ENCODE measurements at places on chromosomes 12 and 14.

GRCh38 chr12:115354007-115354890 is 670.3 kb upstream of the TBX3 start:
- DNase-seq, result no peak

- DNase-seq, result no peak
Observed at GRCh38 chr12:125434936-125435443, 369.8 kb downstream of the AACS start.

- no peak for DNase-seq
Observed at GRCh38 chr12:12191008-12191407, 75.8 kb downstream of the LRP6 start.

DNA sequence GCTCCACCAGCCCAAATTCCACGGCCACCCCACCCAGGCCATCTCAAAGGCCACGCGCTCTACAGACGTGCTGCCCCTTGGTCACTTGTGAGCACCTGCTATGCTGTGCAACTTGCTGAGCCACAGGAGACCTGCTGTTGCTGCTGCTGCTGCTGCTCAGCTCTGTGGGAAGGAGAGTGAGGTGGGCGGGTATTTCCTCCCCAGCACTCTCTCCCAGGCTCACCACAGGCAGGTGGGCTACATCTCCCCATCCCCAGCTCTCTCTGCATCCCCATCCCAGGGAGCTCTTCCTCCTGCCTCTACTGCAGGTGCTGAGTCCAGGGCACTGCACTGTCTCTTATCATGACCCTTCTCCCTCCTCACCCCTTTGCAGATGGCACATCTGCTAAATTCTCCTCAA is 306.9 kb downstream of the BCL11B start:
- DNase-seq, result no peak

GRCh38 chr14:103144085-103144484 is 20.8 kb downstream of the TNFAIP2 start:
- no peak for DNase-seq

DNA sequence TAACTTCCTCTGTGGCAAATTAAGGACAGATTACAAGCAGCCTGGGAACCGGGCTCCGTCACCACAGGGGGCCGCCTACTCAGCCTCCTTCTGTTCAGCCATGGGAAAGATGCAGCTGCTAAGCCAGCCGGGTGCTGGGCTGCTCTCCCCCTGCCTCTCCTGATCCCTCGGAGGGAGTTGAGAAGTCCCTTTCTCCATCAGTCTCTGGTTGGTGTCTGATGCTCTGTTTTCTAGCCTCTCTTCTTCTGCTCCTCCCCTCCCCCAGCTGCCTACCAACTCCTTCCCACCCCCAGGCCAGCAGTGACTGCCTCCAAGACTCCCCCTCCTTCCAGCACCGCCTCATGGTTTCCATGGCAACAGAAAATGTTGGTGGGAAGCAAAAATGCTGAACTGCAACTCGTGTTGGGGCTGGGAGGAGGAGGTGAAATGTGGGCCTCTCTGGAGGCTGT is 486.7 kb downstream of the APAF1 start:
- peak; percentile 91 for DNase-seq

DNA sequence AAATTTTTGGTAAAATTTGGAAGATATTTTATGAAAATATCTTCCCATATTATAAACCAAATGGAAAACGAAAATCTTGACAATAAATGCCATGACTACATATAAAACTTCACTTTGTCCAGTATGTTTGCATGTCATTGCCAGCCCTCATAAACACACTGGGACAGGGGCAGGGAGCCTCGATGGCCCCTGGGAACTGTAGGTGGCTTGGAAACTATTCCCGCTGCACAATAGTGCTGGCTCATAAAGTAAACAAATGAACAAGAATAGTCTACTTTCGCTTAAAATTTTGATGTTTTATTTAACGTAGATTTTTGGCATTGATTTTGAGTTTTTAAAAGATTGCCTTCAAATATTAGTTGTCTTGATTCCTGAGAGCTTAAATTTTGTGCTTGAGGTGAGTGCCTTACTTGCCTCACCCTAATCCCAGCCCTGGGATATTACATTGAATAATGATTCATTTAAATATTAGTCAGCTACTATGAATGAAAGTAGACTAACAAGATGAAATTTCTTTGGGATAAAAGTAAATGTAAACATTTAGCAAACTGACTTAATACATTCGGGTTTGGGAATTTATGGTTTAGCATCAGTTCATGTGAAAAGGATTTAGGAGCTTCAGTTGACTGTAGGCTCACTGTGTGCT is 74.0 kb upstream of the PKP2 start:
- DNase-seq, result no peak

DNA sequence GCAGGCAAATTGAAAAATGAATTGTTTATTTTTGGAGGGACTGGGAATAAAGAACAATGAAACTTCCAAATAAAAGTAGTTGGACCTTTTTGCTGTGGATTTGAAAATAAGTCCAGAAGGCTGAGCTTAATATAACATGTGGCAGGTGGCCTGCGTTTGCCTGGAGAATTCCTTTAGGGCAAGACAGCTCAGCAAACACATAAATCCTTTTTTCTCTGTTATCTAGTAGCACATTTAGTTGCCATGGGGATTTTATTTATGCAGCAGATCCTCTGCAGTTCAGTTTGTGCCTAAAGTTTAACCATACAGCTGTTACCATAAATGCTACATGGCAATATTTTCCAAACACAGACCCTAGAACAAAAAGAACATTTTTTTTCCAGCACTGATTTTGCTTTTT is 180.0 kb downstream of the NPAS3 start:
- no peak for DNase-seq

DNA sequence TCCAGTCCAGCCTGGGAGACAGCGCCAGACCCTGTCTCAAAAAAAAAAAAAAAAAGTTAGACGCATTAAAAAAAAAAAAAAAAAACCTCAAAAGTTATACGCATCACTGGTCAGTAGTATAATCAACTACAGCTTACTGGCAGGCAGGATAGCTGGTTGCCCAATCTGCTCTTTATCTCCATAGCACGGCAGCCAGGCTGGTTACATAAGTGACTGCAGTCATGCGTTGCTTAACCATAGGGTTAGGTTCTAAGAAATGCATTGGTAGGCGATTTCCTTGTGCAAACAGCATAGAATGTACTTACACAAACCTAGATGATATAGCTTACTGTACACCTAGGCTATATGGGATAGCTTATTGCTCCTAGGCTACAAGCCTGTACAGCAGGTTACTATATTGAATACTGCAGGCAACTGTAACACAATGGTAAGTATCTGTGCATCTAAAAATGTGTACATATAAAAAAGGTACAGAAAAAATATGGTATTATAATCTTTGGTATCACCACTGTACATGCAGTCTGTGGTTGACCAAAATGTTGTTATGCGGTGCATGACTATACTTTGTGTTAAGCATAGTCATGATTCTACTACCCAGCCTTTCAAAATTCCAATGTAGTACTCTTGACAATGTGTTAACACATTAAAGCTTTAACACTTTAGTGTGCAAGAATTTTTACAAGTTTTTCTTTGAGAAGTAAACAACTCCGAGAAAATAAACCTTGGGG is 8.1 kb downstream of the L2HGDH start:
- DNase-seq, result no peak

- DNase-seq, result peak; percentile 76
Observed at GRCh38 chr14:76872796-76873432, 46.7 kb downstream of the LRRC74A start.

DNA sequence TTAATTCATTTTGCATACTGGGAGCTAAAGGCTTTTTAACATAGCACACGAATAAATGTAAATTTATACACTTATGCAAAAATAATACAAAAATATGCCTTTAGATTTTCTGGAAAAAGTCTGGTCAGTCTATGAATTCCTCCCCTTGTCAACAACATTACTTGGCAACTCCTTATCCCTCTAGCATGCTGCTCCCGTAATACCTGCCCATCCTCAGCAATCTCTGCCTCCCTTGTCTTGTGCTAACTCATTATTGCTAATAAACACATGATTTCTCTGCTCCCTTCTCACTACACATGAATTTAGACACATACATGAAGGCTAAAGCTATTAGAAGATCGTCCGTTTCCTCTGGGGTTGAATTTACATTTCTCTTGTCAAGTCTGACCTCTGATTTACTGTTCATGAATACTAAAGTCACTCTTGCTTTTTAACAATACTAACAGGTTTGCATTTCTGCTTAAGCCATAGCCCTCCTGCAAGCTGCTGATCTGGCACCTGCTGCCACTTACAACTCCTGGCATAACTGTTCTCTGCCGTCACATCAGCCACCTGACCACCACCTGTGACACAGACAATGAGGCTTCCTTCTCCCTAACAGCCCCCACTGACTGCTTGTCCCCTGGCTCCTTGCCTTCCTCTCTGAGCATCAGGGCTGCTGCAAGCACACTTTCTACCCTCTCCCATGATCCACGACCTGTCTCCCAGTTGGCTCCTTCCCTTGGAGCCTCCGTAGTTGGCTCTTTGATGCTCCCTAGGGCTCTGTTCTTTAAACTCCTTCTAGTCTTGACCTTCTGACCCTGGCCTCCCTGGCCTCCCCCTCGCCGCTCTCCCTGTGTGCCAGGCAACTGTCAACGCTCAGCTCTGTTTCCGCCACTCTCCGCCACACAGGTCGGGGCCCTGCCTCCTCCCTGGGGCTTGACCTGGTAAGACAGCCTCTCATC is 177.6 kb downstream of the CALM1 start:
- no peak for DNase-seq
